Mesothelial cell of epicardium (in vitro differentiated cells): ENCODE measurements at places on chromosomes 13 and 19. TPM values are rescaled to one million over a fixed set of nuclear protein-coding genes. Genes with fewer than 3 reads are reported as not detected.

The ZNF837 gene
- total RNA-seq, result 3.1 to 4.2 TPM (median 3.9 TPM) in 3 replicates

The FGF9 gene
- 17.3 to 20.9 TPM (median 17.8 TPM) in 3 replicates for total RNA-seq

The ZNF446 gene
- total RNA-seq, result 17.3 to 18.0 TPM (median 17.4 TPM) in 3 replicates

The PSG3 gene
- not detected in 3 replicates for total RNA-seq

The TIMM50 gene
- 69.3 to 78.9 TPM (median 70.7 TPM) in 3 replicates for total RNA-seq

The NCAN gene
- 0.02 to 0.29 TPM (median 0.07 TPM) in 3 replicates for total RNA-seq

The CRB3 gene
- total RNA-seq, result 18.9 to 21.9 TPM (median 20.6 TPM) in 3 replicates

The LNX2 gene
- total RNA-seq, result 12.8 to 14.4 TPM (median 13.6 TPM) in 3 replicates

The CRX gene
- not detected in 3 replicates for total RNA-seq

GRCh38 chr13:113669231-113669754 lies 2.3 kb downstream of the GRK1 start:
- H3K27ac ChIP-seq, result no peak overlapping the region
- no peaks in the 10 kb centered on the region for H3K27me3 ChIP-seq
- H3K36me3 ChIP-seq, result no peaks in the 10 kb centered on the region
- no peak overlapping the region for H3K4me3 ChIP-seq

DNA sequence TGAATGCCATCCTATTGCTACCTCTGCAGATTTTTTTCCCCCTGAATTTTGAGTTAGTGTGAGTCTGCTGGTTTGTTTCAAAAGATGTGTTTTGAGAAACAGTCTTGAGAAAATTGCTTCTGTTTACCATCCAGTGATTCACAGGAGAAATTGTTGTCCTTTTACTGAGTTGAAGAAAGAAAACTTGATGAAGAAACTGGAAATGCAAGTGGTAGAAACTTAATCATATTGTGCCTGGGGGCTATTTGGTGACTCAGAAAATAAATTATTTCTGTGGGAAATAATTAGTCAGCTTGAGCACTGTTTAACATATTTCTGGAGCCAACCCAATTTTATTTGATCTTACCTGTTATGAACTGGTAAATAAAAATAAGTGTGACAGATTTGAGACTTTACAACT lies 35.4 kb downstream of the PAN3 start:
- H3K36me3 ChIP-seq, result peaks cover 20% of the 10 kb centered on the region
- H3K27me3 ChIP-seq, result no peaks in the 10 kb centered on the region
- H3K4me3 ChIP-seq, result no peak overlapping the region
- H3K4me1 ChIP-seq, result peaks cover 13% of the 10 kb centered on the region
- DNase-seq, result no peak

GRCh38 chr13:69683921-69684686 lies 423.5 kb upstream of the ATXN8OS start:
- DNase-seq, result no peak
- H3K27me3 ChIP-seq, result no peaks in the 10 kb centered on the region
- H3K36me3 ChIP-seq, result no peaks in the 10 kb centered on the region
- H3K4me1 ChIP-seq, result peaks cover 17% of the 10 kb centered on the region
- H3K4me3 ChIP-seq, result no peak overlapping the region

- no peaks in the 10 kb centered on the region for H3K36me3 ChIP-seq
- H3K27ac ChIP-seq, result no peak overlapping the region
- peaks cover 8% of the 10 kb centered on the region for H3K4me1 ChIP-seq
- H3K4me3 ChIP-seq, result no peak overlapping the region
- DNase-seq, result no peak
Observed at GRCh38 chr13:42355491-42356183, 83.7 kb downstream of the AKAP11 start.

GRCh38 chr13:45226024-45226423 lies 25.2 kb upstream of the KCTD4 start:
- no peak overlapping the region for H3K4me3 ChIP-seq
- H3K27ac ChIP-seq, result no peak overlapping the region
- H3K4me1 ChIP-seq, result peaks cover 3% of the 10 kb centered on the region
- no peaks in the 10 kb centered on the region for H3K27me3 ChIP-seq

GRCh38 chr19:56272161-56272798 lies at the start of gene EDDM13:
Gene EDDM13 (plus strand): TSS chr19:56272748. CDS start chr19:56272835, 87 bp downstream.
- no peaks in the 10 kb centered on the region for H3K27me3 ChIP-seq
- peaks cover 11% of the 10 kb centered on the region for H3K36me3 ChIP-seq
- no peak for DNase-seq

DNA sequence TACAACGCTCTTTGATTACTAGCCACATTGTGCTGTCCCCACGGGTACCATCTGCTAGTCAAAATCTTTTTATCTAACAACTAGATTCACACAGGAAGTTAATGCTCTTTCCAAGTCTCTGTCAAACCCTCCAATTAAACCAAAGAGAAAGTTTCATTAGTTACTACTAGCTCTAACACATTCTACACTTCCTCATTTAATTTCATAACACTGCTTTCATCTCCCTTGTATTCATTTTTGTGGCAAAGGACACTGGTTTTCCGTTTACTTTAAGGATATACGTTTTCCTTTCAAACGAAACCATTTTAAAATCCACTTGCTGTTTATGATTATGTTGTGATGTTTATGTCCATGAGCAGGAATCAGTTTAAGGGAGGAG lies 5.3 kb downstream of the DYRK1B start:
- H3K4me3 ChIP-seq, result no peak overlapping the region
- peaks cover 13% of the 10 kb centered on the region for H3K4me1 ChIP-seq
- H3K36me3 ChIP-seq, result peaks cover 31% of the 10 kb centered on the region
- no peak overlapping the region for H3K27ac ChIP-seq
- DNase-seq, result no peak
- no peaks in the 10 kb centered on the region for H3K27me3 ChIP-seq

DNA sequence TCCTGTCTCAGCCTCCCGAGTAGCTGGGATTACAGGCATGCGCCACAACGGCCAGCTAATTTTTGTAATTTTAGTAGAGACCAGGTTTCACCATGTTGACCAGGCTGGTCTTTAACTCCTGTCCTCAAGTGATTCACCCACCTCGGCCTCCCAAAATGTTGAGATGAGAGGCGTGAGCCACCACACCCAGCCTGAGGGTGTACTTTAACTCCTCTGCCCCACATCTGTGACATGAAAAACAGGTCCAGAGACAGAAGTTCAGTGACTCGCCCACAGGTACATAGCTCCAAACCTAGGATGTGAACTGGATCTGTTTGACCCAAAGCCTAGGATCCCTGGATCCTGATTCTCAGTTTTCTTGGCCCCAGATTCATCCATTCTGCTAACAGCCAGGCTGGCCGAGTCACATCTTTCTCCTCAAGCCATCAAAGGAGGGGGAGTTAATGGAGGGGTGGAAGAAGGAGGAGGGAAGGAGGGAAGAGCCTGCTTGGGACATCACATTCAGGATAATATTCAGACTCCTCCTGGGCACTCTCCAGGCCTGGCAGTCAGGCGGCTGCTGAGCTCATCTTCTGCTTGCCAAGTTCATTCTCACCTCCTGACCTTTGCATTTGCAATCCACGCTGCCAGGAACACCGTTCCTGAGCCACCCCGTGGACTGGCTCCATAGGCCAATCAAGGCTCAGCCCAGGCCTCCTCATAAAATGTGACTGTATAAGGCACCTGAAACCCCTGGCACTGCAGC lies 3.1 kb downstream of the SPC24 start:
- H3K27ac ChIP-seq, result peak overlapping the region; percentile 30
- no peaks in the 10 kb centered on the region for H3K36me3 ChIP-seq
- H3K4me1 ChIP-seq, result peaks cover 18% of the 10 kb centered on the region
- no peaks in the 10 kb centered on the region for H3K27me3 ChIP-seq
- no peak for DNase-seq

GRCh38 chr19:16347706-16348105 lies 23.1 kb downstream of the KLF2 start:
- peaks cover 4% of the 10 kb centered on the region for H3K4me1 ChIP-seq
- no peaks in the 10 kb centered on the region for H3K36me3 ChIP-seq
- H3K27me3 ChIP-seq, result no peaks in the 10 kb centered on the region
- DNase-seq, result no peak

GRCh38 chr13:66359910-66360552 lies 870.1 kb downstream of the PCDH9 start:
- no peaks in the 10 kb centered on the region for H3K36me3 ChIP-seq
- no peaks in the 10 kb centered on the region for H3K27me3 ChIP-seq
- DNase-seq, result no peak
- H3K27ac ChIP-seq, result no peak overlapping the region
- no peak overlapping the region for H3K4me3 ChIP-seq

DNA sequence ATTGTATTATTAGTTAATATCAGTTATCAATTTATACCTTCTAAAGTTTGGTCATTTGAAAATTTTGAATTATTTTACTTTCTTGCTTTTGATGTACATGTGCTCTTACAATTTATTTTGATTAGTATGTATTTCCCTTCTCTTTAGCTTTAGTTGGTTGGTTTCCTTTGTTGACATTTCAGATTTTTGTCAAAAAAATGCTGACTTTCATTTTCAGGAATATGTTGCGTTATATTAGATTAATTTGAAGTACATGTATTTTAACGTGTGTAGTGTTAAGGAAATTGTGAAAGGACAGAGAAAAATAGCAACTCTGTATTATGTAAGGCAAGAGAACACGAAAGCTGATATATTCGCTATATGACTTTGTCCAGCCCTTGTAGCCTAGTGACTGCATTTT lies 342.9 kb upstream of the SLITRK6 start:
- no peaks in the 10 kb centered on the region for H3K4me1 ChIP-seq
- DNase-seq, result no peak
- H3K36me3 ChIP-seq, result no peaks in the 10 kb centered on the region
- H3K27ac ChIP-seq, result no peak overlapping the region

DNA sequence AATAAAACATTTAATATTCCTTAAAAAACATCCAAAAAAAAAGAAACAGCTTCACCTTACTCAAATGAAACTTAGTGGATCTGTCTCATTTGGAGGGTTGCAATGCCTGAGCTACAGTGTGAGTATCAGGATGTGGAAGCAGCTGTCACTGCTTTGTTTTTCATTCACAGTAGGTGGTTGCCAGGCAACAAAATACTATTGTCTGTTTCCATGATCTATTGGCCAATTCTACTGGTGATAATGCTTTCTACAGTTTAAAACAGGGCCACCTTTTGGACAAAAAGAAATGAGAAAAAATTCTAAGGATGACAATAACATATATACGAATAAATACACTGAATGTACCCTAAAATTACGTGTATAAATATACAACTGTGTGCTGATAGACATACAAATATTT lies 3.0 kb downstream of the ENOX1 start:
- no peak overlapping the region for H3K27ac ChIP-seq
- H3K27me3 ChIP-seq, result peaks cover 12% of the 10 kb centered on the region
- DNase-seq, result no peak
- H3K4me3 ChIP-seq, result no peak overlapping the region

DNA sequence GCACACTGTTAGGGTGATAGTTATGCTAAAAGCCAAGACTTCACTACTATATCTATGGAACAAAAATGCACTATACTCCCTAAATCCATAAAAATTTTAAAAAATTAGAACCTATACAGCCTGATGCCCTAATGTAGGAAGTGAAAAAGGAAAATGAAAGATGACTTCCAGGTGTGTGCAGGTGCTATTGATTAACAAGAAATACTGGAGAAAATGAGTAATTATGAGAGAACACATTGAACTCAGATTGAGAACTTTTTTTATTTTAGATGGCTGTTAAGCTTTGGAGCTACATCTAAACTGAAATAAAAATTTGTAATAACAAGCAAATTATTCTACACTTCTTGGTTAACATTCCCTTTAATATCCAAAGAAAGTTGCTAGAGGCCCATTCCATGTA lies 1015.7 kb downstream of the PCDH9 start:
- no peak for DNase-seq
- no peaks in the 10 kb centered on the region for H3K27me3 ChIP-seq
- H3K36me3 ChIP-seq, result no peaks in the 10 kb centered on the region
- no peak overlapping the region for H3K4me3 ChIP-seq
- H3K4me1 ChIP-seq, result peaks cover 13% of the 10 kb centered on the region

GRCh38 chr19:33143897-33144405 lies 12.0 kb downstream of the WDR88 start:
- no peaks in the 10 kb centered on the region for H3K36me3 ChIP-seq
- peak; percentile 70 for DNase-seq
- no peaks in the 10 kb centered on the region for H3K27me3 ChIP-seq

- no peaks in the 10 kb centered on the region for H3K27me3 ChIP-seq
- no peak overlapping the region for H3K4me3 ChIP-seq
Observed at GRCh38 chr13:46297361-46297811, 85.7 kb downstream of the LRRC63 start.

DNA sequence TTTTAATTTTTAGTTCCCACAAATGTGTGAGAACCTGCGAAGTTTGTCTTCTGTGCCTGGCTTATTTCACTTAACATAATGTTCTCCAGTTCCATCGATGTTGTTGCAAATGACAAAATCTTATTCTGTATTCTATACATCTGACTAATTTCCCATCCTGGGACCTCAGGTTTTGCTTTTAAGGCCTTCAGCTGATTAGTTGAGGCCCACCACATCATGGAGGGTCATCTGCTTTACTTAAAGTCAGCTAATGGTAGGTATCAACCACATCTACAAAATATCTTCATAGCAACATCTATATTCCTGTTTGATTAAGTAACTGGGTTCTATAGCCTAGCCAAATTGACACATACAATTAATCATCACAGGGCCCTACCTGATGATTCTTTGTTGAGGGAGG lies 534.0 kb downstream of the EFNB2 start:
- no peaks in the 10 kb centered on the region for H3K27me3 ChIP-seq
- H3K27ac ChIP-seq, result no peak overlapping the region
- DNase-seq, result no peak
- H3K36me3 ChIP-seq, result no peaks in the 10 kb centered on the region

GRCh38 chr19:51926426-51926783 lies 867 bp upstream of the ZNF613 start:
- peak overlapping the region; percentile 99 for H3K4me3 ChIP-seq
- peaks cover 30% of the 10 kb centered on the region for H3K36me3 ChIP-seq
- no peak for DNase-seq
- H3K27ac ChIP-seq, result peak overlapping the region; percentile 99

DNA sequence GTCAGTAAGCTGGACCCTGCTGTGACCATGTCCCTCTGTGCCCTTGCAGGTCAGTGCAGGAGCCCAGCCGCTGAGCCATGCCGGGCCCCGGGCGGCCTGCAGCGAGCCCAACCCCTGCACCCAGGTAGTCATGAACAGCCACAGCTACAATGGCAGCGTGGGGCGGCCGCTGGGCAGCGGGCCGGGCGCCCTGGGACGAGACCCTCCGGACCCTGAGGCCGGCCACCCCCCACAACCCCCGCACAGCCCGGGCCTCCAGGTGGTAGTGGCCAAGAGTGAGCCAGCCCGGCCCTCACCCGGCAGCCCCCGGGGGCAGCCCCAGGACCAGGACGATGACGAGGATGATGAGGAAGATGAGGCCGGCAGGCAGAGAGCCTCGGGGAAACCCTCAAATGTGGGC lies 6.9 kb downstream of the KCNN1 start:
- H3K27me3 ChIP-seq, result no peaks in the 10 kb centered on the region
- H3K4me1 ChIP-seq, result no peaks in the 10 kb centered on the region
- no peak overlapping the region for H3K27ac ChIP-seq
- H3K4me3 ChIP-seq, result no peak overlapping the region
- peaks cover 12% of the 10 kb centered on the region for H3K36me3 ChIP-seq
- DNase-seq, result no peak

- H3K27ac ChIP-seq, result no peak overlapping the region
- peaks cover 21% of the 10 kb centered on the region for H3K4me1 ChIP-seq
- no peak for DNase-seq
- no peaks in the 10 kb centered on the region for H3K36me3 ChIP-seq
- H3K4me3 ChIP-seq, result no peak overlapping the region
Observed at GRCh38 chr13:31090961-31091624, 70.6 kb downstream of the HSPH1 start.

- H3K4me3 ChIP-seq, result no peak overlapping the region
- peaks cover 5% of the 10 kb centered on the region for H3K36me3 ChIP-seq
- peaks cover 22% of the 10 kb centered on the region for H3K4me1 ChIP-seq
- no peak for DNase-seq
- peak overlapping the region; percentile 57 for H3K27ac ChIP-seq
- no peaks in the 10 kb centered on the region for H3K27me3 ChIP-seq
Observed at GRCh38 chr19:14544977-14545715, 15.8 kb downstream of the TECR start.

- H3K4me3 ChIP-seq, result no peak overlapping the region
- peaks cover 54% of the 10 kb centered on the region for H3K4me1 ChIP-seq
- H3K27me3 ChIP-seq, result peaks cover 16% of the 10 kb centered on the region
Observed at GRCh38 chr13:51244637-51245405, 22.6 kb downstream of the FAM124A start.
